ENCODE measurements at places on chromosomes 5 and 9.

DNA sequence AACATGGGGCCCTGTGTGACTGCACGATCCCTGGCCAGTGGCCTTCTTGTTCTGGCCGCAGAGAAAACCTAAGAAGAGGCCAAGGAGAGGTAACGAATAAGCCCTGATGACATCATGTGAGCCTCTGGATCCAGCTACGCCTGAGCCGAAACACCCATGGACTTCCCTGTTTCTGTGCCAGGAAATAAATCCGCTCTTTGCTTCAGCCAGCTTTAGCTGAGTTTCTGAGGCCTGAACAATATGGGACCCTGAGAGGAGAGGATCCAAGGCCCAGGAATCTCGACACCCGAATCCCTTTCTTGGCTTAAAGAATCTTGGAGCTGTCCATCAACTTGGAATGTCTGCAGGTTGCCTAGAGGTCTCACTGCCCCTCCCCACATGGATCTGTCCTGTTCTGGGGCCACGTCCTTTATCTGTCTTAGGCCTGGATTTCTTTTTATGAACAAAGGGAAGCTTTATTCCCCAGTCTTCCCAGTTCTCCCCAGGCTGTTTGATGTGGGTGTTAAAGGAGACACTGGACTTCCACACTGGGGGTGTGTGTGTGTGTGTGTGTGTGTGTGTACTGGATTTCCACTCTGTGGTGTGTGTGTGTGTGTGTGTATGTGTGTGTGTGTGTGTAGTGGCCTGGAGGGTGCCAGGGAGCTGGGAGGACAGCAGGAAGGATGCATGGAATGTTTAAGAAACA is 13.7 kb downstream of the IER5L start:
- no peak for DNase-seq

- DNase-seq = no peak
These were observed 71.9 kb upstream of the RANBP3L start for GRCh38 chr5:36373527-36374086.

DNA sequence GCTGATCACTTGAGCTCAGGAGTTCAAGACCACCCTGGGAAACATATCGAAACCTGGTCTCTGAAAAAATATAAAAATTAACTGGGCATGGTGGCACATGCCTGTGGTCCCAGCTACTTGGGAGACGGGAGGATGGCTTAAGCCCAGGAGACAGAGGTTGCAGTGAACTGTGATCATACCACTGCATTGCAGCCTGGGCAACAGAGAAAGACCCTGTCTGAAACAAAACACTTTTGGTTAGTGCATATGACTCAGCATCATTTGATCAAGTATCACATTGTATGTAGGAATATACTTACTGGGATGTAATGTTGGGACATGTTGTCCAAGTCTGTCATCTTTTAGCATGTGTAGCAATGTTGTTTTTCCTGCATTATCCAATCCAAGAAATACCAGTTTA is 12.0 kb downstream of the SAR1B start:
- no peak for DNase-seq

- peak; percentile 29 for DNase-seq
These were observed 518 bp downstream of the SPRY4 start for GRCh38 chr5:142324136-142324870.

DNA sequence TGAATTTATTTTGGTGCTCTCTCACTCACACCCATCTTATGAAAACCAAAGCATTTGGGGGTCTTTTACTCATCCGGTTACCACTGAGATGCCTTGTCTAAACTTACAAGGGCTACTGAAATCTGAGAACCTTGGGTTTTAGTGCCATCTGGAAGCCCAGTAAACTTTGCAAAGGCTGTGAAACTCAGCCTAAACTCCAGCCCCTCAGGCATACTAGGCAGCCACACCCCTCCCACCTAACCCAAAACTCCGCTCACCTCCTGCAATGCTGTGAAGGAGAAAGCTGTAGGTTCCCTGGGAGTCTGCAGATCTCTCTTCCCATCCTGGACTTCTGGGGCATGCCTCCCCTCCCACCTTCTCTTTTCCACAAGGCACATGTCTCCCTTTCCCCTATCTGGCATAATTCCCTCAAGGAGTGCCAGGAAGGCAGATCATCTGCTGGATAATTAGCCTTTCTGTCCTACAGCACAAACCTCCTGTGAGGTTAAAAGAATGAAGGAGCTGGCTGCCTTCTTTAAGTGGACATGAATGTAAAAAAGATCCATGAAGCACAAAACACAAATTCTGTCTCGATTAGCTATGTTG is 71.5 kb upstream of the ANXA1 start:
- DNase-seq = no peak

DNA sequence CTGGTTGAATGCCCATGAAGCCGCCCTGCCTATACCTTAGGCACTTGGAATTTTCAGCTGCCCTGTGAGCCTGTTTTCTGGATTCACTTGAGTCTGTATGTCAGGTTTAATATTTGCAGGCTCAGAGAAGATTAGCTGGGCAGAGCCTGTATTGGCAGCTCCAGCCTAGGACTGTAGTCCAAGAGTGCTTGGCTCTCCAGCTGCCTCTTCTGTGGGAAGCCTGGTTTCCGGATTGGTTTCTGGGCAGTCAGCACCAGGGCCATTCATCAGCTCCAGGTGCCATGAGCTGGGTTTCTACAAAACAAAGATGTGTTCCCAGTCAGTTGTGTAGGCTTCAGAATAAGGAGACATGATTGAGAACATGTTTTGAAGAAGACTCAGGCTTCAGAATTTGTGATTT is 90.1 kb downstream of the ARHGAP26 start:
- DNase-seq = no peak

DNA sequence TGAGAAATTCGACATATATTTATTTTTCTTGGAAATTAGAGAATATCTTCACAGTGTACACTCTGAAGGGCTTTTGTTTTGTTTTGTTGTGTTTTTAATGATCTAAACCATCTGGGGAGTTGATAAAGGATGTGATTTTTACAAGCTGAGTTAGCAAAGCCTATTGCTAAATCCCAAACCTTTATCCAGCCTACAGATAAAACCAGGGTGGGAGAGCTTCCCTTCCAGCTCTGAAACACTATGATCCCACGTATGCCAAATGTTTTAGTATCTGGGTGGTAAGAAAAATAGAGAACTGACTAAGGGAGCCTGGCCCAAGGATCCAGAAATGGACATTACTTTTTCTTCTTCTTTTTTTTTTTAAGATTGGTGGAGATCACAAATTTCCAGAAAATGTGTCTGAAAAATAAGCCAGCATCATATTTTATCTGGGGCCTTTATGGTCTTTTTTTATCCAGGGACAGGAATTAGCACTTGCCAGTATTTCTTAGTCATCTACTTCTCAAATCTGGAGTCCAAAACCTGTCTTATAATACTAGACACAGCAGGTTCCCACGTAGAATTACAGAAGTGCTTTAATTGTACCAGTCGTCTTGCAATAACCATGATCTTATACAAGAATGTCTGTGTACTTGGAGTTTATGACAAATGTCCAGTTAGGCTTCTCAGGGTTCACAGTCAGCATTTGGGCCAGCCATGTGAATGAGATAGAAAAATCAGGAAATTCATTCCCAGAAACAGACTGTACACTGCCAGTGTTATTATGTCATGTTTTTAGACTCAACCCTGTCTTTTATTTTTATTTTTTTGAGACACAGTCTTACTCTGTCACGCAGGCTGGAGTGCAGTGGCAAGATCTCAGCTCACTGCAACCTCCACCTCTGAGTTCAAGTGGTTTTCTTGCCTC is 290.8 kb upstream of the MPDZ start:
- no peak for DNase-seq

DNA sequence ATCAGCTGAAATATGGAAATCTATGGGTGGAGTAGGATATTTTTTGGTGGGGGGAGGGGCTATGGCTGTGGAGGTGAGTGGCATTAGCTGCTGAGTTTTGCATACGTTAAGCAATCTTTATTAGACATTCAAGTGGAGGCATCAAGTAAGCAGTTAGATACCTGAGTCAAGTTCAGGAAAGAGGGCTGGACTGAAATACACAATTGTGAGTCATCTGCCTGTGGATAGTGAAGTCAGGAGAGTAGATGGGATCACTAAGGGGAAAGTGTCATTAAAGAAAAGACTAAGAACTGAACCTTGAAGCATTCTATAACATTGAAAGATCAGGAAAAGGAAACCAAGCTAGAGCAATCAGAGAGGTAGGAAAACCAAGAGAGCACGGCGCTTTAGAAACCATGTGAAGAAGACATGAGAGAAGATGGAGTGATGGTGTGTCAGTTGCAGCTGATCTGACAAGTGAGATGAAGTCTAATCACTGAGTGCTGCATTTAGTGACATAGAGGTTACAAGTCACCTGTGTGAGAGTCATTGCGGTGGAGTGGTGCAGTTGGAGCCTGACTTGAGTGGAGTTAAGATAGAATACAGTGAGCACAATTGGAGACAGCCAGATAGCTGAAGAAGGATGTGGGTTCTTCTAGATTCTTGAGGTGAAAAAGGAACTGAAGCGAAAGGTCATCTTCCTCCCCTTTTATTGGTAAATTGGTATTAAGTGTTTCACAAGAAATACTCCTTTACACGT is 88.7 kb downstream of the PIP5K1B start:
- DNase-seq = no peak

DNA sequence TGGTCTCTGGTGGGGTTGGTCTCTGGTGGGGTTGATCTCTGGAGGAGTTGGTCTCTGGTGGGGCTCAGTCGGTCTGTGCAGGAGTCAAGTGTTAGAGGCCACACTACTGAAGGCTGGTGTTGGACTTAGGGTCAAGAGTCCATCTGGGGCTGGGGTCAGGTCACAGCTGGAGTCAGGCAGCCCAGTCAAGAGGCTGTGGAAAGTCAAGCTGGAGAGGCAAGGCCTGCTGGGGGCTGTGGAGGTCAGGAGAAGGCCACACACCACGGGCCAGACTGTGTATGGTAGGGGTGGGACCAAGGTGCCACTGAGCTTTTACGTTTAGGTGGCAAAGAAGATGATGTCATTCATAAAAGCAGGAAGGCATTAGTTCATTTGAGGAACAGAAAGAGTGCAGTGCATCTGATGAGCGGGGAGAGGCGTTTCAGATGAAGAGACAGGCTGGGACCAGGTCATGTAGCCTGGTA is 16.7 kb upstream of the CD74 start:
- no peak for DNase-seq

- DNase-seq = peak; percentile 91
These were observed 15.1 kb downstream of the SLC28A3 start for GRCh38 chr9:84325347-84325973.

GRCh38 chr9:114046875-114047274 is 31.2 kb downstream of the AMBP start:
- no peak for DNase-seq

GRCh38 chr9:125888211-125888610 is 141.0 kb downstream of the PBX3 start:
- DNase-seq = no peak

GRCh38 chr9:78006734-78007133 is 24.9 kb downstream of the GNAQ start:
- no peak for DNase-seq

GRCh38 chr9:72390907-72391306 is 25.9 kb upstream of the ZFAND5 start:
- DNase-seq = no peak

DNA sequence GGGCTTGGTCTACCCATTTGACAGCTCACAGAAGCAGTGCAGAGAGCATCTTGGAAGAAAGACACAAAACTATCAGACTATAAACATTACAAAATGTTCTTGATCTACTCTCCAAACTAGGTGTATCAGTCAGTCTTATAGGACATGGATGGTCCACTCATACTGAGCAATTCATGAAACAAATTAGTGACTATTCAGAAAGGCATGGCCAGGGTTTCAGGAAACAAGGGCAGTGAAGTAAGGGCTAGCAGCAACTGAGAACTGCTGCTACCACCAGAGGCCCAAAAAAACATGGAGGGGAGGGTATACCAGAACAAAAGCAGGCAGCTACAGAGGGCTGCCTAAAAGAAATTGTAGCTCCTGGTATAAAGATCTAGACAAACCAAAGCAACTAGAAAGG is 287.0 kb downstream of the PIK3R1 start:
- DNase-seq = no peak

- peak; percentile 51 for DNase-seq
These were observed 184.2 kb downstream of the EFNA5 start for GRCh38 chr5:107486489-107486888.

GRCh38 chr5:3943859-3944258 is 348.2 kb downstream of the IRX1 start:
- no peak for DNase-seq

GRCh38 chr5:116455061-116455460 is 119.6 kb downstream of the SEMA6A start:
- peak; percentile 72 for DNase-seq

DNA sequence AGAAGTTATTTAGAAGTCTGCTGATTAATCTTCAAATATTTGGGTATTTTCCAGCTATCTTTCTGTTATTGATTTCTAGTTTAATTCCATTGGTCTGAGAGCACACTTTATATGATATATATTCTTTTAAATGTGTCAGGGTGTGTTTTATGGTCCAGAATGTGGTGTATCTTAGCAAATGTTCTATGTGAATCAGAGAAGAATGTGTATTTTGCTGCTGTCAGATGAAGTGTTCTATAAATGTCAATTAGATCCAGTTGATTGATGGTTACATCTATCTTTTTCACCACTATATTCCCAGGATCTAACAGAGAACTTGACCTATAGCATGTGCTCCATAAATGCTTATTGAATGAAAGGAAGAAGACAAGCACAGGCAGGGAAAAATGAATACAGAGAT is 17.5 kb upstream of the ERAP1 start:
- no peak for DNase-seq

- no peak for DNase-seq
These were observed 121.2 kb downstream of the PHF2 start for GRCh38 chr9:93697352-93698139.

DNA sequence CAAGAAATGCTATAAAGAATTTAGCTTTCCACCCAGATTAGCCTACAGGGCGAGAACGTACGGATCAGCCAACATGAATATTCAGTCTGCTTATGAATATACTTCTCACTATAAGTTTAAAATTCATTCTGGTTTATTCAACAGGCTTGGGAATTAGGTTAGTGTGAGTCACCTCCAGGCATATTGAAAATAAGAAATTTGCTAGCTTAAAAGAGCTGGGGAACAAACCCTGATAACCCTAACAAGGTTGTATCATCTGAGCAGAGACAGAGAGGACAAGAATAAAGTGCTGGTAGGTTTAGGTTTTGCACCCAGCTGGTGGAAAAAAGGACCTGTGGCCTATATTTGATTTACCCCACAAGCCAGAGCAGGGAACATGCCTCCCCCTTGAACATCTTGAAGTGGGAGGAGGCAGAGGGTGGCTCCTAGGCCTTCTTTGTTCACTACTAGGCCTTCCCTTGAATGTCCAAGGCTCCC is 12.3 kb downstream of the FNBP1 start:
- DNase-seq = no peak

GRCh38 chr5:109703829-109704228 is 14.1 kb downstream of the MAN2A1 start:
- DNase-seq = no peak
